ENCODE measurements at places on chromosomes 3 and 15. TPM values are rescaled to one million over a fixed set of nuclear protein-coding genes. Genes with fewer than 3 reads are reported as not detected.

DNA sequence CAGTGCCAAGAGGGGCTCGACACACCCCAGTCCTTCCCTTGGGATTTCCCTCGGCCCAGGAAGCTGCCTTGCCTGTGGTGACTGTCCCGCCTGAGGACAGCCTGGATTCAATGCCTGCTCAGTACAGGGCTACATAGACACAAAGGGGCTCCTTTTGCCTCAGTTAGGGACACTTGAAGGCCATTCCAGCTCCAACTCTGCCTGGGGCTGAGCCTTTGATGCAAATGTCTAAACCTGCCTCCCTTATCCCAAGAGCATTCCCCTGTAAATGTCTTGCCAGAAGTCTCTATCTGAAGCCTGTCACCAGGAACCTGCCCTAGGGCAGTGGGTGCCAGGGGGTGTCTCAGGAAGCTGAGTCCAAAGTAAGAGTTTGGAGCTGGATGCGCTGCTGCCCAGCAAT lies 19.3 kb upstream of the LYSMD4 start:
- no peak for DNase-seq

The C3orf22 gene
- not detected for total RNA-seq

DNA sequence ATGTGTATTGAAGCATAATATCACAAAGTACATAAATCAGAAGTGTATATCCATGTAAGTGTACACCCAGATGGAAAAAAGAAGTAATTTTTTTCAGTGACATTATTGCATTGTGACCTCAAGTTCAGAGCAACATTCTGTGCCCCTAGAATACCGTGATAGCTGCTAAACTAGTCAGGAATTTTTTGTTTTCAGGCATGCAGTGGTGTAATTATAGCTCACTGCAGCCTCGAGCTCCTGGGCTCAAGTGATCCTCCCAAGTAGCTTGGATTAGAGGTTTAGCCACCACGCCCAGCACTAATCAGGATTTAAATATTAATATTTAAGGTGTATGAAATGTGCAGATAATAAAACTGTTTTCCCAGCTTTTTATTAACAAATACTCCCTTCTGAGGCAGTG lies 25.5 kb downstream of the SEC62 start:
- no peak for DNase-seq

The GOLGA8S gene
- total RNA-seq: 0.63 TPM

GRCh38 chr3:63561879-63562278 lies 90.6 kb upstream of the SNTN start:
- DNase-seq: no peak

The GOLGA8G gene
- not detected for total RNA-seq

DNA sequence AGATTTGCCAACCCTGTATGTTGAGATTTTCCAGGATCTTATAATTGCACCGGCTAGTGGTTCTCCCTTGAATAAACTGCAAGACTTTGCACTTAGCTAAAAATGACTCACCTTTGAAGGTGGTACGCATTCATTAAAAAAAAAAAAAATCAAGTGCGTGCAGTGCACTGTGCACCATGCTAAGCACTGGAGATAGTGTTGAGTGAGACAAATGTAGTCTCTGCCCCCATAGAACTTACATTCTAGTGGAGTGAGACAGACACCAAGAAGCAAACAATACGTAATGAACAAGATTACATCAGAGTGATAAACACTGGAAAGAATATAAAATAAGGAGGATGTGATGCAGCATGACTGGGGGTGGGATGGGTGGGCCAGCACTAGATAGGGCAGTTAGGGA lies 69.4 kb downstream of the ITPR1 start:
- DNase-seq: no peak

- no peak for DNase-seq
Measured at GRCh38 chr3:60839246-60839645, 412.0 kb downstream of the FHIT start.

Data from naive thymus-derived CD8-positive, alpha-beta T cell (primary cell).